ENCODE measurements at places on chromosomes 7 and 10.
A peak's percentile ranks its signal among the peaks of the same experiment; 100 is the strongest.

- no peak for DNase-seq
Measured at GRCh38 chr7:129831424-129832058, 121.2 kb downstream of the UBE2H start.

DNA sequence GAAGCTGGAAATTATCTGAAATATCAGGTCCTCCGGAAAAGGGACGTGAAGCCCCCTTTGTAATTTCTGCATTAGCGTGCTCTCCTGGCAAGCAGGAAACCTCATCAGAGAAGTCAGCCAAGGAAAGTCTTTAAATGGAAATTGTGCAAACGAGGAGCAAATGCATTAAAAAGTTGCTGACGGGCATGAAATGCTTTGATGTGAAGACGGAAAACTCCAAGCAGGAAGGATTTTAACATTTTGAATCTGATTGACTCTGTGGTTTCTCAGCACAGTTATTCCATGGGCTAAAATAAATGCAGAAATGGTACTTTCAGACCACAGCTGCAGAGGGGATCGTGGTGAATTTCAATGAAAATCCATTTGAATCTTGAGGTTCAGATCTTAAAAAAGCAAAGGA lies 167.8 kb downstream of the AHR start:
- no peak for DNase-seq

- no peak for DNase-seq
Measured at GRCh38 chr10:68235111-68235510, 3.2 kb upstream of the ATOH7 start.

- peak; percentile 70 for DNase-seq
Measured at GRCh38 chr10:124403548-124403947, 15.2 kb downstream of the OAT start.

DNA sequence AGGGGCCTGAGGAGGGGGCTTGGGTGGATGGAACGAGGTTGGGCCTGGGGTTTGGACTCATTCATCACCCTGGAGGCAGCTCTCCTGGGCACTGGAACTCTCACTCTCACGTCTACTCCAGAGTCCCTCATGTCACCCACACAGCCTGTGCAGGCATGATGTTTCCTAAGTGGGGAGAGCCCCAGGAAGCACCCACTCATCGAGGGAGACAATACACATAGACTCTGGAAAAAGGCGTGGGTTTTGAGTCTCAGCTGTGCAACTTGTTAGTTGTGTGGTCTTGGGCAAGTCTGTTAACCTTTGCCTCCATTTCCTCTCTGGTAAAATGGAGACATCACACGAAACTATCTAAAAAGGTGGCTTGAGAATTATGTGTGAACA lies 25.9 kb upstream of the RBM20 start:
- no peak for DNase-seq

GRCh38 chr10:83801983-83802382 lies 337.3 kb upstream of the GHITM start:
- no peak for DNase-seq

GRCh38 chr7:55107946-55108345 lies 89.1 kb downstream of the EGFR start:
- DNase-seq = no peak

DNA sequence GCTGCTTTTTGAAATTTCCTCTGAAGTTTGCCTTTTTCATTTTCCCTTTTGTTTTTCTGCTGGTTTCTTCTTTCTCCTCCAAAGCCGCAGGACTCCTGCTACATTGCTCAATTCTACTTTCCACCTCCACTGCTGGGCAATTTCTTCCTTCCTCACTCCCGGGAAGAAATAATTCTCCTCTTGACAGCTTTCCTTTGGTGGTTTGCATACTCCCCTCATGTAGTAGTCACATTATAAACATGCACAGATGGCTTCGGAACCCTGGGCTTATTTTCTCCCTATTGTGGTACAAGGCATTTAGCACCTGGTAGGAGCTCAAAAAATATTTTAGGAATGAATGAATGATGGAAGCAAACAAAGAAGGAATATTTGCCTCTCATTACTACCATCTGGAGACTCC lies 977.2 kb downstream of the LRMDA start:
- DNase-seq = no peak

DNA sequence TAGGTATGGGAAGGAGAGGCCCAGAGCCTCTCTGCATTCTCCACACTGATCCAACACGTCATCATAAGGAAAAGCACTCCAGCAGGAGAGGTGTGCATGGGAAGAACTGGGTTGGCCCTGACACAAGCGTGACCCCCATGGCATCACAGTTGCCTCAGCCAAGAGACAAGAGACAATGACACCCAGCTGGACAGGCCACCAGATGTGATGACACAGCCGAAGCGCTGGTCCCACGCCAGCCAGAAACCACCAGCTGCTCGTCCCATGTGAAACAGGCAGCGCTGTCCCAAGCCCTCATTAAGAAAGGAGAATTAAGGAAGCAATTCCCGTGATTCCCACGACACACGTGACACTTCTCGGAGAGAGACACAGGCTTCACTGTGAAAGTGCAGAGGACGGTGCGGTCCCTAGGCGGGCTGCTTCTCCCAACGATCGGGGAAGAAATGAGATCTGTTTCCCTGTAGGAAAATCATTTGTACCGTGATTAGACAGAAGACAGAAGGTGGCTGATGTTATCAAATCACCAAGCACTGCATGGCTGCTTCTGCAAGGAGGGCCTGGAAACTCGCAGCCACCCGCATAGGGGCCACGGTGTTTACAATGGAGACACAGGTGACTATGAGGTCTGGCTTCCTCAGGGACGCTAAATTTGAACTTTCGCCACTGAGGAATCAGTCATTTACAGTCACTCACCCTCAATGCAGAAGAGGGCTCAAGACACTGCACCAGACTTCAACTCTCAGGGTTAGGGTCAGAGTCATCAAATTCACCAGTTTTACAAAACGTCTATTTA lies 74.5 kb downstream of the DIP2C start:
- no peak for DNase-seq

DNA sequence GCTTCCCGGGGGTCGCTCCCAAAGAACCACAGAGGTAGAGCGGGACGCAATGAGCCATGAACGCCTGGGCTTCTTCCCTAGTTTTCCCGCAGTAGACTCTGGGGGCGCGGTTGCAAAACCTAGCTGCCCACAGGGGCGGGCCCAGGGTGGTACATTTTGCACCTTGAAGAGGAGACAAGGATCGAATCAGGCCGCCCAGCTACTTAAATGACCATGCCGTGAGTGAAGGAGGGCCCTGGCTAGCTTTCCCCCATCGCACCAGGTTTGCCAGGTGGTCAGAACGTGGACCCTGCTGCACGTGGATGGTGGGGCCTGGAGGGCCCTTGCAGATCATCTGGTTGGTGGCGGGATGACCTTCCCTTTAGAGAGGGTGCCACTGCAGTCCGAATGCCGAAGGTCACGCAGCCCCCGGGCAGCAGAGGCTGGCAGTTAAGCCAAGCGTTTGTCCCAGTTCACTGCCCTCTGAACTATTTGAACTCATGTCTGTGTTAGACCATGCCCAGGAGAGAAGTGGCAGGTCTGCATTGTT lies 604 bp upstream of the SHTN1 start:
- no peak for DNase-seq

DNA sequence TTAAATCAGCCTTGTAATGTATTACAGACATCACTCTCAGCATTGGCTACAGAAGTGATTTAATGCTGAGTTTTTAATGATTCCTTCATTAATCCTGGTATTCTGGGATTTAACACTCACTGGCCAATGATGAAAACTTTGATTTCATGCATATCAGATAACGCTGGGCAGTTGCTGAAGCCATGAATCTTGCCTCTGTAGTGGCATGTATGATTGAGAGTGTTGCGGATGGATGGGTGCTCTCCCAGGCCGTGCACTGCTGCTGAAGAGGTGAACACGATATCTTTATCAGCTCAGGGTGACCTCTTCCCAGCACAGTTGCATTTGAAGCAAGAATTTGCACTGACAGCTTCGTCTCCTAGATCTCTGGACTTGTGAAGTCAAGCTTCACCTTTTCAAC lies 168.7 kb downstream of the LRRC4 start:
- DNase-seq = no peak

- no peak for DNase-seq
Measured at GRCh38 chr10:119653209-119653608, 2.0 kb downstream of the BAG3 start.

DNA sequence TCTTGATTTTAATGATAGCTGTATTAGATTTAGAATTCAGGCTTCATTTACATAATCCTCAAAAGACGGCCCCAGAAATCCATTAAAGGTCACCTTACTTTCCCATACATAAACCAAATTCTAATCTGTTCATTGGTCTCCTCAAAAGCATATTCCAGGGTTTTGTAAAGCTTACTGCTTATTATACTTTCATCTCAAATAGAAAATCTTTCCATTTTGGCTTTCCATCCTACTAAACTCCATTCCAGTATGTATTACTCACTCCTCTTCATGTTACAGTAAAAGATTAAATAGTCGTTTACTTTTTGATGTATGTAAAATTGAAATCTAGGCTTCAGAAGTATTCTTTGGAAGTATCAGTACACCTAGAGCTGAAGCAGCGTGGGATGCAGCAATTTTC lies 143.5 kb upstream of the LRRN3 start:
- no peak for DNase-seq

DNA sequence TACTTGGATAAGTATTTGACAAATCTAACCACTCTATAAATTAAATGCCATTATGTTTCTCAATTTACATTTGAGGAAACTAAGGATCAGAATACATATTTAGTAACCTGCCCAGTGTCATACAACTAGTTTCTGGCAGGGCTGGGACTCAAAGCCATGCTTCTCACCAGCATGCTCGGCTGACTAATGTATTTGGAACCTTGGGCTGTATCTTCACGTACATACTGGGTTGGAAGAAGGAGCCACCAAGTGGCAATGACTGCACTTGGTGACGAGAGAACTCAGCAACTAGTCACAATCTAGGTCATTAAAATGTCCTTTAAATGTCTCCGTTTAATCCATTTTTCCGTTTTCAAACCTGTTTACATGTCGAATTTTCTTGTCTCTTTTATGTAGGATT lies 42.9 kb downstream of the CHRM2 start:
- DNase-seq = no peak

GRCh38 chr7:111919631-111920179 lies 286.5 kb downstream of the DOCK4 start:
- DNase-seq = no peak

DNA sequence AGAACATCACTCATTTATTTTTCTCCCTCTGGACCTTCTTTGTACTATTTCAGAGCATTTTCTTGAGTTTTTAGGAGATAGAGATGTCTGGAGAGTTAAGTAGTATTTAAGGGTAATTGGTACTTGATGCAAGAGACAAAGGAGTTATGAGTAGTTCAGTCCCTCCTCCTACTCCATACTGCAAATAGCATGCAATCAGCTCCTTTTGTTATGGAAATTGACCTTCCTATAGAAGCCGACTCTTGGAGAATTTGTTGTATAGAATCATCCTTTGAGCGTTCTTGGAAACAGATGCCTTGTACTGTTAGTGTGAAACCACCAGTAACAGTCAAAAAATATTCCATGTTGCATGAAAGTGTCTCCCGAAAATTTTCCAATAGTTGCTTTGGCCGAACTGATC lies 428.2 kb upstream of the GALNT17 start:
- DNase-seq = no peak

GRCh38 chr7:84175461-84175860 lies 19.1 kb downstream of the SEMA3A start:
- no peak for DNase-seq

- no peak for DNase-seq
Measured at GRCh38 chr7:90225181-90225580, 13.6 kb downstream of the STEAP2 start.

DNA sequence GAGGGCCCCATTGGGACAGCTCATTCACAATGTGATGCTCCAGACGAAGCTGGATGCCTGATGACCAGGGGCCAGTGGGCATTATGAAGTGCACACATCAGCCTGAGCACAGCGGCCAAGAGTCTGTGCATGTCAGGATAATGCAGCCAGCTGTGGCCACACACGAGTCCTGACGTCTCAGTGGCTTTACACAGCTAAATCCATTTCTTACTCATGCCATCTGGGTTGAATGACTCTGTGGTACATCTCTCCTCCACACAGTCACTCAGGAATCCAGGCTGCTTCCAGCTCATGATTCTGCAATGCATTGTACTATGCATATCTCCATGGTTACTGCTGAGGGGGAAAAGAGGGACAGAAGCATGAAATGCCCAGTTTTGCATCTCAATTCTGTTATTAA lies 123.6 kb downstream of the PRLHR start:
- DNase-seq = no peak

DNA sequence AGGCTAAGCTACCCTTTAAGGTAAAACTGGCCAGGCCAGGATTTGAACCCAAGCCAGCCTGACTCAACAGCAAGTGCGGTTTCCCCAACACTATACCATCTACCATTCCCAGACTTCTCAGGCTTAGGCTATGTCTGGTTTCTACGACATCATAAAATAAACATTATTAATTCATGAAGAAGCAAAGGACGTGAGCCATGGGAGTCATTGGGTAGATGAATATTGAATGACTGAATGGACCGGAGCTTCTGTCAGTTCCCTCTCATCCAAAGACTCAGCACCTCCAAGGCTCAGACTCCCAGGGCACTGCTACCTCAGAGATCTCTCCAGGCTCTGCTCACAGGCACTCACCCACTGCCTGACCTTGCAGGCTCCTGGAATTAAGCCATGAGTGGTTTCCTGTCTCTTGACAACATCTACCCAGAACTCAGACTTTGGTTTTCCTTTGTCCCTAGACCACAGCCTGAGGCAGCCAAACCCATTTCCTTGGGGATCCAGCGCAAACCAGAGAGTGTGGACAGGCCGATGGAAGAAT lies 64.6 kb upstream of the STEAP1B start:
- no peak for DNase-seq

DNA sequence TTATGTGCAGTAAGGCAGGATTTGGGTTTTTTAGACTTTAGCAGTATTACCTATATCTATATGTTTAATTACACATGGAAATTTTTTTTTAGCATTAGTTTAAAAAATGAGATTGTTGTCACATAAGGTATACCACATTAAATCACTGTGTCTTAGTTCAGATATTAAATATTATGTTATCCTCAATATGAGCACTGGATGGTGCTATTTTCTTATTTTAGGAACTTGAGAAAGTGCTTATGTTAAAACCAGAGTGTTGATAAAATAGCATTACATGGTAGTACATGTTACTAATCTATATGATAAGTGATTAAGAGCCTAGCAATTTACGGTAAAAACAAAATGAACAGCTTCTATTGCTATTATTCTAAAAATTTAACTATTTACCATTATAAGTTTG lies 28.8 kb downstream of the MIOS start:
- DNase-seq = no peak

DNA sequence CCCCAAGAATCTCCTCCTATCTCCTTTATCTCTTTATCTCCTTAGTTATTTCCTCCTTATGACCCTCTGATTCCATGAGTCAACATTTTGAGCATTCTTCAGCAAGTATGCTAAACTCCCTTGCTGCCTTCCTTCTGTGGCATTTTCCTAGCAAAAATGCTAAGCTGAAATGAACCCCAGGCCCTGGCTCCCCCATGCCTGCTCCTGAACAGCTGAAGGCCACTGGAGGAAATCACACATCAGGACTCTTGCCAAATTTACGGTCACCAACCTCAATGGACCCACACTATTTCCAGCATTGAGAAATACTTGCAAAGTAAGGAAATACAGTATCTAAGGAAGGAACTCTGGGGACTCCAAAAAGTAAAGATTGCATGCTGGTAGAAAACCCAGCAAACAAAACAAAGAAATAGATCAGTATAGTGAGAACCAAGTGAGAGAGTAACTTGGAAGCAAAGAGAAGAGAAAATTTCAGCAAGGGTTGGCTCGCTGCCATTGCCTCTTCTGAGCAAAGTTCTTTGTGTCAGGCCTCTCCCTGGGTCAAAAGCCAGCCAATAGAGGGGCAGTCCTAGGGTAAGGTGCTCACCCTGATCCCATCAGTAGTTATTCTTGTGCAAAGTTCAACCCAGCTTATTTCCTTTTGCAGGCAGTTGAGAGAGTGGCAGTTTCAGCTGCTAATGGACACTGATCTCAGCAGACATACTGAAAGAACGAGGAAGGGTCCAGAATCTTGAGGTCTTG lies 5.1 kb upstream of the PLEKHS1 start:
- DNase-seq = no peak

Measured in GDM1 (cell line).